ENCODE measurements at places on chromosomes 4 and X. TPM values are rescaled to one million over a fixed set of nuclear protein-coding genes. Genes with fewer than 3 reads are reported as not detected.

Gene GAGE12J
- total RNA-seq: not detected

Gene VSIG4
- not detected for total RNA-seq

DNA sequence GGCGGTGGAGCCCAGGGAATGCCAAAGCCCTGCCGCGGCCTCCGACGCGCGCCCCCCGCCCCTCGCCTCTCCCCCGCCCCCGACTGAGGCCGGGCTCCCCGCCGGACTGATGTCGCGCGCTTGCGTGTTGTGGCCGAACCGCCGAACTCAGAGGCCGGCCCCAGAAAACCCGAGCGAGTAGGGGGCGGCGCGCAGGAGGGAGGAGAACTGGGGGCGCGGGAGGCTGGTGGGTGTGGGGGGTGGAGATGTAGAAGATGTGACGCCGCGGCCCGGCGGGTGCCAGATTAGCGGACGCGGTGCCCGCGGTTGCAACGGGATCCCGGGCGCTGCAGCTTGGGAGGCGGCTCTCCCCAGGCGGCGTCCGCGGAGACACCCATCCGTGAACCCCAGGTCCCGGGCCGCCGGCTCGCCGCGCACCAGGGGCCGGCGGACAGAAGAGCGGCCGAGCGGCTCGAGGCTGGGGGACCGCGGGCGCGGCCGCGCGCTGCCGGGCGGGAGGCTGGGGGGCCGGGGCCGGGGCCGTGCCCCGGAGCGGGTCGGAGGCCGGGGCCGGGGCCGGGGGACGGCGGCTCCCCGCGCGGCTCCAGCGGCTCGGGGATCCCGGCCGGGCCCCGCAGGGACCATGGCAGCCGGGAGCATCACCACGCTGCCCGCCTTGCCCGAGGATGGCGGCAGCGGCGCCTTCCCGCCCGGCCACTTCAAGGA, at the start of gene FGF2:
FGF2 (plus strand) TSS at position 279 of the 705 bp plus-strand sequence; CDS start at position 623, 344 bp downstream.
- H3K4me1 ChIP-seq: peaks cover 17% of the 10 kb centered on the region
- H3K4me3 ChIP-seq: peak within 1 kb of the TSS; percentile 48
- no peaks in the 10 kb centered on the region for H3K36me3 ChIP-seq
- peaks cover 51% of the 10 kb centered on the region for H3K27me3 ChIP-seq
- peak; percentile 38 for DNase-seq
- H3K27ac ChIP-seq: no peak within 1 kb of the TSS

GRCh38 chr4:2817701-2818350, 24.9 kb downstream of the SH3BP2 start:
- peaks cover 51% of the 10 kb centered on the region for H3K36me3 ChIP-seq
- no peak overlapping the region for H3K27ac ChIP-seq
- H3K4me3 ChIP-seq: peak overlapping the region; percentile 25
- H3K4me1 ChIP-seq: peaks cover 59% of the 10 kb centered on the region

- H3K36me3 ChIP-seq: no peaks in the 10 kb centered on the region
- no peak overlapping the region for H3K4me3 ChIP-seq
- DNase-seq: no peak
- no peak overlapping the region for H3K27ac ChIP-seq
Measured at GRCh38 chr4:179372242-179372641, 1930.0 kb upstream of the AGA start.

Gene ARX
- total RNA-seq: not detected

Gene UGT2B11
- not detected for total RNA-seq

Data from B cell (primary cell).